ENCODE measurements at places on chromosomes 11 and 22.

GRCh38 chr11:63478896-63479295 lies 12.1 kb downstream of the PLAAT5 start:
- peak; percentile 17 for DNase-seq

DNA sequence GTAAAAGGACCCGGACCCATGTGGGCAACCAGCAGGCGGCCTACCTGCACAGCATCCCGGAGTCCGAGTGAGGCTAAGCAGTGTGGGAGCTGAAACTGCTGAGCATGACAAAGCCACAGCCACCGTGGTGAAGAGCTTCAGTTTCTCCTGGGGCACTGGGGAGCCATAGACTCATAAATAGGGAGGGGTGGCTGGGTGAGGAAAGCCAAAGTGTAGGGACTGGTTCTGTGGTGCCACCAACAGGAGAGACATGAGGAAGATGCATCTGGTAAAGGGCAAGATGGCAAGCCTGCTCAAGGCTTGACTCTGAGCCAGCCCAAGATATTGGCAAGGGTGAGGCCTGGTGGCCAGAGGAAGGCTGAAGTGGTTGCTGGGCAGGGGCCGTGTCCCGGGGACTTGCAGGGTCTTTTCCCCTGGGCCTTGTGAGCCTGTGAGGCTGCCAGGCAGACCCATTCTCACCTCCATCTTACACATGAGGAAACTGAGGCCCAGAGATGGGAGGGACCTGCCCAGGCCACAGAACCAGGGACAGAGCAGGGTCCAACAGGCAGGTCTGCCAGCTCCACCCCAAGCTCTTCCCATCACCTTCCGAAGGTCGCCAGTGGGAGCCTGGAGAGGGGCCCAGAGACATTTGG lies 30.4 kb downstream of the CYTH4 start:
- no peak for DNase-seq

- no peak for DNase-seq
These were observed 105.1 kb downstream of the TENM4 start for GRCh38 chr11:79335681-79336080.

- no peak for DNase-seq
These were observed 439.6 kb upstream of the CCDC90B start for GRCh38 chr11:83725728-83726127.

GRCh38 chr22:45842291-45842991 lies 134.5 kb downstream of the WNT7B start:
- DNase-seq, result no peak

DNA sequence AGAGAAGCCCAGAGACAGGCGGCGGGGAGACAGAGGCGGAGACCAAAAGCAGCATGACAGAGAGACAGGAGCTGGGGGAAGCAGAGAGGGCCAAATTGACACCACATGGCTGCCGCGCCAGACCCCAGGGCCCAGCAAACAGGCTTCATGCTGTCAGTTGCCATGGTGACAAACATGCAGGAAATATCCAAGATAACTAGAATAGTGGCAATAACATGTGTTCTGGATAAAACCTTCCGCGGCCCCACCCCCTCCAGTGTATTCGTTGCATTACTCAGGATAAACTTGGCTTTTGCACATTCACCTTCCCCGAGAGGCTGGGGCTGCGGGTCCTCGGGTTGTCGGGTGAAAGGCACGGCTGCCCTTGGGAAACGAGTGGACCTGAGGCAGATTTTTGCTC lies 49.9 kb upstream of the CDON start:
- no peak for DNase-seq

GRCh38 chr11:90874986-90875385 lies 652.1 kb upstream of the CHORDC1 start:
- DNase-seq, result no peak

- DNase-seq, result no peak
These were observed 3.5 kb downstream of the PTDSS2 start for GRCh38 chr11:453564-453963.

GRCh38 chr22:46196278-46196677 lies 46.0 kb downstream of the PPARA start:
- DNase-seq, result no peak

Data from stimulated activated CD4-positive, alpha-beta T cell treated with anti-CD3 and anti-CD28 coated beads, TNF-alpha, amount 100 ng/mL, for 48 hours (primary cell).